ENCODE measurements at places on chromosomes 13 and 19. TPM values are rescaled to one million over a fixed set of nuclear protein-coding genes. Genes with fewer than 3 reads are reported as not detected.

GRCh38 chr19:3932931-3933810 is at the start of gene NMRK2:
Gene NMRK2, plus strand, starts transcription at chr19:3933069. Its CDS starts 603 bp downstream, at chr19:3933672.
- DNase-seq, result no peak

- DNase-seq, result no peak
Measured at GRCh38 chr13:42369071-42369797, 97.3 kb downstream of the AKAP11 start.

- no peak for DNase-seq
Measured at GRCh38 chr13:111119966-111120365, 4.9 kb downstream of the ARHGEF7 start.

Gene ARID3A
- polyA plus RNA-seq, result 6.8 TPM

GRCh38 chr13:110396913-110397381 is 89.9 kb downstream of the COL4A2 start:
- DNase-seq, result peak; percentile 97

- no peak for DNase-seq
Measured at GRCh38 chr13:44053208-44053607, 173.5 kb downstream of the LACC1 start.

- no peak for DNase-seq
Measured at GRCh38 chr13:60303166-60303565, 93.9 kb upstream of the TDRD3 start.

DNA sequence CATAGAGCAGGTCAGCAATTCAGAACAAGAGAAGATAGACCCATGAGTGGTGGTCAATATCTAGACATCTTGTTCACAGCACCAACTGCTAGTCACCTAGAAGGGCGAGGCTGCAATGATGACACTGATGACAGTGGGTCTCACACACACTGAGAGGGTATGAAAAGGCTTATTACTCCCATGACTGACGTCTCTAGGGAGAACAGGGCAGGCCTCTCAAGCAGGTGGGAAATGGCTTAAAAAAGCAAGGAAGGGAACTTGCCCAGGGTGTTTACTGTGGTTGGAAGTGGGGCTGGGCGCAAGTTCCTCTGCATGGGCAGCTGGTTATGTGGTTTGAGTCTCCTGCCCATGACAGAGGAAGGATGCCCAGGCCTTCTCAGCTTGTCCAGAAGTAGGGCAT is 33.8 kb downstream of the ZNF44 start:
- DNase-seq, result no peak

Gene SIAH3
- polyA plus RNA-seq, result not detected

Gene ZNF208
- not detected for polyA plus RNA-seq

GRCh38 chr19:18424890-18425514 is 5.8 kb downstream of the SSBP4 start:
- no peak for DNase-seq

GRCh38 chr13:113493315-113493951 is 2.9 kb upstream of the DCUN1D2 start:
- DNase-seq, result peak; percentile 88

Gene CEACAM4
- polyA plus RNA-seq, result not detected

Gene CALR3
- not detected for polyA plus RNA-seq

Gene ATP7B
- polyA plus RNA-seq, result 5.8 TPM

Gene CD33
- 0.03 TPM for polyA plus RNA-seq

GRCh38 chr19:35766571-35767104 is 8.7 kb downstream of the PROSER3 start:
- DNase-seq, result no peak

DNA sequence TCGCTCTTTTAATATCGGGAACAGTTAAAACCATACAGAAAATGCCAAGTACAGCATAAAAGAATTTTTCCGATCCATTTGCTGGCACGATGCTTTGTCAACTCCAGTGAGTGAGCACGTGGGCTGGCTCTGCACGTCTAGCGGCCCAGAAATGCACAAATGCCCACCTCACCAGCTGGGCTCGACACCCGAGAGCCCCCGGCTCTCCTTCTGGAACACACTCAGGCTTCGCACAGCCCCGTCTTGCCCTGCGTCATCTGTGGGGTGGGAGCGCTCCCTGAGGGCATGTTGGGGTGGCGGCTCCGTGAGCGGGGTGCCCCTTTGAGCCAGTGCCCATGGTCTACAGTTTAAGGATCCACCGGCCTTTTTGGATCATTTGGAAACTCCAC is 24.5 kb downstream of the ATP4B start:
- no peak for DNase-seq

DNA sequence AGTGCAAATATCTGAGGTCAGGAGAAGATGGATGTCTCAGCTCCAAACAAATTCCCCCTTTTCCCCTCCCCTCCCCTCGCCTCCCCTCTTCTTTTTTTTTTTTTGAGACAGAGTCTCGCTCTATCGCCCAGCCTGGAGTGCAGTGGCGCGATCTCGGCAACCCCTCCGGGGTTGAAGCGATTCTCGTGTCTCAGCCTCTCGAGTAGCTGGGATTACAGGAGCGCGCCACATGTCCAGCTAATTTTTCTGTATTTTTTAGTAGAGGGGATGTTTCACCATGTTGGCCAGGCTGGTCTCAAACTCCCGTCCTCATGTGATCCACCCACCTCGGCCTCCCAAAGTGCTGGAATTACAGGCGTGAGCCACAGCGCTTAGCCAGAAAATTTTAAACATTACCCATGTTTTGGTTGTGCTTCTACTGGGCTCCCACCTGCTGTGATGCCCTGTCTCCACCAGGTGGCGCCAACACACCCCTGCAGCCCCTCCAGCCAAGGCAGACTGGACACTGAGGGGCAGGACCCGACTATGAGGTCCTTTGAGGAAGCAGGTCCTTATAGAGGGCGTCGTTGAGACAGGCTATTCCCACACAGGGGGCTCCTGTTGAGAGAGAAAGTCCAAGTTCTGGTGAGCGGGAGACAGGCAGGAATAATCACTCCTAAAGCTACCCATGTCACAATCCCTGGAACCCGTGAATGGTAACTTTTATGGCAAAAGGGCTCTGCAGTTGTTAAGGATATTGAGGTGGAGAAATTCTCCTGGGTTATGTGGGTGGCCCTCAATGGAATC is 6.3 kb downstream of the ERICH4 start:
- peak; percentile 52 for DNase-seq

GRCh38 chr19:17500447-17501198 is 10.8 kb upstream of the PGLS start:
- no peak for DNase-seq

DNA sequence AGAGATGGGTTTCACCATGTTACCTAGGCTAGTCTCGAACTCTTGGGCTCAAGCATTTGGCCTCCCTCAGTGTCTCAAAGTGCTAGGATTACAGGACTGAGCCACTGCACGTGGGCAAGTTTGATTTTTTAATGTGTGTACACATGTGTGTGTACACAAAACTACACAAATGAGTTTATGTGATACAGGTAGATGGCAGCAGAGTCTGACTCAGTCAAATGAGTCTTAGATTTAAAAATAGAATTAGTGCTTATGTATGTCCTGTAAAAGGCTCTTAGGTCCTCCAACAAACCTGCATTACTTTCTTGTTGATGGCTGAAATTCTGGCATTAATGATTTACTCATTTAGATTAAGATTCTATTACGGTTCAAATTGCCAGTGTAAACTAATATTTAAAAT is 293.7 kb downstream of the PCDH17 start:
- DNase-seq, result no peak

DNA sequence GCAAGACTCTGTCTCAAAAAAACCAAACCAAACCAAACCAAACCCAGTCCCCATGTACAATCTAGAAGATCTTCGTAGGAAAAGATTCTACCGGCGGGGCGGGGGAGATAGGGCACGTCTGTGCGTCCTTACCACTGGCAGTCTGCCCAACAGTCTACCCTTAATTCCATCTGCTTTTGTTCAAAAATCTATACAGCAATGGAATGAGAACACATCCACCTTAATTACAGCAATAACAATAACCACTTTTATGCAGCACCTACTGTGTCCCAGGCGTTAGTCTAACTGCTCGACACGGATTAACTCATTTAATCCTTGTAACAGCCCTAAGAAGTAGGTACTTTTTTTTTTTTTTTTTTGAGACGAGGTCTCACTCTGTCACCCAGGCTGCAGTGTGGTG is 2.5 kb upstream of the ATF5 start:
- no peak for DNase-seq

GRCh38 chr19:56670961-56671612 is 470 bp downstream of the ZNF835 start:
- DNase-seq, result no peak

DNA sequence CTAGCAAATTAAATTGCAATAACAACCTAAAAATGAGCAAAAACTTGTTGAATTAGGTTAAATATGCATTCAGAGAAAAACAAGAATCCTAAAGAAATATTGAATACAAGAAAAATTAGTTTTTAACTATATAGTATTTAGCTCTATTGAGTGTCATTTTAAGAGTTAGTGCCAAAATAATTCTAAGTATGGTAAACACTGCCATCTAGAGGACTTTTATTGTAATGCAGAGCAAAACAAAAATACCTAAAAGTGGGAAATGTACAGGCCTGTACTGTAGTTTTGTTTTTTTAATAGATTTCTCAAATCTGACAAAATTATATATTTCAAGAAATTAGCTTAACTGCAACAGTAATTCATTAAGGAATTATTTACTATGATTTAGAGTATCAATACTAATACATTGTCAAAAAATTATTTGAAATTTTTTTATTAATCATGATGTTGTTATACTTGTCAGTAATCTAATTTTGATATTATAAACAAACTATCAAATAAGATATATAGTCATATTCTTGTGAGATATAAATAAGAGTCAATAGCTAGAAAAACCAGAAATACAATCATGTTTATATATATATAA is 8.2 kb upstream of the PCDH9 start:
- DNase-seq, result peak; percentile 9

DNA sequence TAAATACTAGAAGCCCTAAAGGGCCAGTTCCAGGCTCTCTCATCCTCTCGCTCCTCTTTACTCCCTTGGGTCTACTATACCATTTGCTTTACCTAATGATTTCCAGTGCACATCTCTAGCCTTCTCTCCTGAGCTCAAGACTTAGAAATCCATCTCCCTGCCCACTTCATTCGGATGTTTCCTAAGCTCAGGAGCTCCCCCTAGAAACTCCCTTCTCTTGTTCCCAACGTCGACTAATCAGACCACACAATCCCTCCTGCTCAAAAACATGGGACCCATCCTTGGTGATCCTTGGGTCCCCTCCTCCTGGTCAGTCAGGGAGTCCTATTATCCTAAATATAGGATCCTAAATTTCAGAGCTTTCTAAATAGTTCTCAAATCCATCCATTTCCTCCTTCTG is 21.1 kb upstream of the STK24 start:
- DNase-seq, result no peak

Gene KIR3DL1
- not detected for polyA plus RNA-seq

Gene SLC46A3
- polyA plus RNA-seq, result 3.5 TPM

DNA sequence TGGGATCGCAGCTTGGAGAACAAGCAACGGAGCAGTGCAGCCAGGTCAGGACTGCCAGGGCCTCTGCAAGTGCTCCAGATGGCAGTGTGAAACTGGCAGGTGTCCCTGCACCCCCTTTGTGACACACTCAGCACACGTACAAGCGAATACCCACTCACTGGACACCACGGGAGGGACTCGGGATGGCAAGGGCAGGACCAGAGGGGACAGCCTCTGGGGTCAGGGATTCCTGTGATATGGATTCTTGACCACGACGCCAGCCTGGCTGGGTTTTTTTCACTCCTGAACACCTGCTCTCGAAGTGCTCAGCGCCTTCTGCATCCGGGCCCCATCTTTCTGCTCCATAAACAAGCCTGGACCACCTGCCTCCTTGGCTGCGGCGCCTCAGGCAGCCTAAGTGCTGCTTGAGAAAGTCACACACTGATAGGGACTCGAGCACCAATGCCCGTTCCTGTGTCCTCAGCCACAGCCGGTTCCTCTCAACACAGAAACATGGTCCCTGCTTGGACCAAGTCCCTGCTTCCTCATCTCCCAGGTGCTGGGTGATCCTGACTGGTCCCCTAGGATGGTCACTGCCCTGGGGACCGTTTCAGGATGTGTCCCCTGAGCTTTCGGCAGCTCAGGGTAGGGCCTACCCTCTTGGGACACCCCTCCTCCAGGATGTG is 22.0 kb downstream of the ELAVL1 start:
- no peak for DNase-seq

GRCh38 chr19:31353833-31354232 is 4.6 kb upstream of the TSHZ3 start:
- DNase-seq, result no peak

- DNase-seq, result no peak
Measured at GRCh38 chr13:30849611-30850010, 56.5 kb upstream of the MEDAG start.

Gene NMRK2
- not detected for polyA plus RNA-seq

DNA sequence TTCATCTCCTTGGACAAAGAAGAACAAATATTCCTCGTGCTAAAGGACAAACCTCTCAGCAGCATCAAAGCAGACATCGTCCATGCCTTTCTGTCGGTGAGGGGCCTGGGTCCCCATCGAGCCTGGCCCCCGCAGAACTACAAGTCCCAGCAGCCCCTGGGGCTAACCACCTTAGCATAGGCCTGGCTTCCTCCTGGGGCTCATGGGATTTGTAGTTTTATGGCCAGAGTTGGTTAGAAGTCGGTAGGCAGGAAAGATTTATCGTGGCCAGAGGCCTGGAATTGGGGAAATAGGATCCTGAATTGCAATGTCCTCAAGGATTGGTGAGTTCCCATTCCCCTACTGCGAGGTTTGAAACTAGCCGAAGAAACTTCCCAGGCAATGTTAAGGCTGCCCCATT is 19.6 kb downstream of the TMEM150B start:
- peak; percentile 18 for DNase-seq

DNA sequence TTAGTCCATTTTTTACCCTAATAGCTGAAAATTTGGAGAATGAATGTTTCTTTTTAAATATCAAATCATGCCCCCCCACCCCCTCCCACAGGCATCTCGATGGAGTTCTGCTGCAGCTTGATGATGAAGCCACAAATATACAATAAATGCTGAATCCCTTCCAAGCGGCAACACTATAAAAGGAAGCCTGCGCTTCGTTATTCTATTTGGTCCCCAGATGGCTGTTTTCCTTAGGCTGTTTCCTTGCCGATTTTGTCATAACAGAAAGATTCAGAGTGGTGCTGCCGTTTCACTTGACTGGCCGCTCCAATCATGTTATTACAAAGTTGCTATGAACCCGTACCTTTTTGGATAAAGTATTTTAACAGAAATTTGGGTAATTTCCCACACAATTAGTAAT is 79.5 kb downstream of the MYO16 start:
- no peak for DNase-seq

GRCh38 chr13:46165485-46166223 is 16.3 kb downstream of the LCP1 start:
- DNase-seq, result peak; percentile 71

DNA sequence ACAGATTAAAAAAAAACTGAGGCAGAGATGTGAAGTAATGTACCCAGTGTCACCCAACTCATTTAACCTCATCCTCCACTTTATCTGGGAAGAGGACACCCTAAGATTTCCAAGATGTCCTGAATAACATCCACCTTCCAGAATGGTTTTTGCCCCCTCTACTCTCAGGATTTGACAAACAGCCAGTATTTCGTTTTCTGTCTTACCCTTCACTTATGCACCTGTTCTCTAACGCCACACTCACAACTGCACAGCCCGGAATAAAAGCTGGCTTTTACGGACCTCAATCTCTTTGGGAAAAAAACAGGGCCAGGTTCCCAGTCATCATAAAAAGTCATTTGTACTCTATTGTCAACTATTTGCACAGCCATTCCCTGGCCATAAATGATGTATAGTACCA is 21.2 kb upstream of the CEACAM6 start:
- DNase-seq, result no peak

Measured in mammary epithelial cell (primary cell).